M059J (cell line): ENCODE measurements at places on chromosomes 3 and 15. TPM values are rescaled to one million over a fixed set of nuclear protein-coding genes. Genes with fewer than 3 reads are reported as not detected.

SMCO1 gene
- total RNA-seq: 0.05 TPM in 1 of 2 replicates, not detected in the other

GRCh38 chr15:29456255-29456654 lies 186.6 kb upstream of the NSMCE3 start:
- DNase-seq: no peak

- DNase-seq: no peak
These were observed 276.4 kb downstream of the POLQ start for GRCh38 chr3:121269389-121269788.

GRCh38 chr3:48564022-48564421 lies 441 bp upstream of the UCN2 start:
- DNase-seq: peak; percentile 89

ZBBX gene
- total RNA-seq: not detected in 2 replicates

GRCh38 chr3:157913741-157914150 lies 192.5 kb downstream of the SHOX2 start:
- peak; percentile 31 for DNase-seq

GRCh38 chr15:83100097-83100646 lies 7.3 kb upstream of the TM6SF1 start:
- no peak for DNase-seq

- DNase-seq: no peak
These were observed 683.8 kb downstream of the DIPK2A start for GRCh38 chr3:144655423-144655822.

- no peak for DNase-seq
These were observed 199.7 kb upstream of the LRTM1 start for GRCh38 chr3:55127565-55127964.

DNA sequence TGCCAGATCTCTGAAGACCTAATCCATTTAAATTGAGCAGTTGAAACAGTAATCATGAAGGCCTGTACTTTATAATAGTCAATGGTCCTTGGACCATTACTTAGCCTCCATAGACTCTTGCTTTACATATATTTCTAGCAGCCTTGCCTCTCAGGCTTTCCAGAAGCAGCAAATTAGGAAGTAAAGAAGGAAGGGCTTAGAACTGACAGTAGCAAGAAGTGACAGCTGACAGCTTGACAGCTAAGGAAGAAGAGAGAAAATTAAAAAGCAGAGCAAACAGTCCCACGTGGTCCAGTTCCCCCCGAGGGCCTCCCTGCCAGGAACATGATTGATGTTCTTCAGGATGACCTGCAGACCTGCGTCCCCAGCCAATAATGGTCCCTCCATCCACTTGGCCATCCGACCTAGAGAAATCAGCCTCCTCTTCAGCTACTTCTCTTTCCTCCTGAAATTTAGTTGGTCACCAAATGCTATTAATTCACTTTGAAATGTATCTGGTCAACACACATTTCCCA lies 15.0 kb upstream of the PSMD6 start:
- DNase-seq: no peak

- DNase-seq: no peak
These were observed 315.3 kb downstream of the NR2F2 start for GRCh38 chr15:96645796-96646195.

ALDH1L1 gene
- total RNA-seq: 0.54 and 1.2 TPM in 2 replicates
